NCI-H1092 treated with DMSO at 0.1 percent for 48 hours (cell line): ENCODE measurements at places on chromosomes 7 and 10.
A peak's percentile ranks its signal among the peaks of the same experiment; 100 is the strongest.

DNA sequence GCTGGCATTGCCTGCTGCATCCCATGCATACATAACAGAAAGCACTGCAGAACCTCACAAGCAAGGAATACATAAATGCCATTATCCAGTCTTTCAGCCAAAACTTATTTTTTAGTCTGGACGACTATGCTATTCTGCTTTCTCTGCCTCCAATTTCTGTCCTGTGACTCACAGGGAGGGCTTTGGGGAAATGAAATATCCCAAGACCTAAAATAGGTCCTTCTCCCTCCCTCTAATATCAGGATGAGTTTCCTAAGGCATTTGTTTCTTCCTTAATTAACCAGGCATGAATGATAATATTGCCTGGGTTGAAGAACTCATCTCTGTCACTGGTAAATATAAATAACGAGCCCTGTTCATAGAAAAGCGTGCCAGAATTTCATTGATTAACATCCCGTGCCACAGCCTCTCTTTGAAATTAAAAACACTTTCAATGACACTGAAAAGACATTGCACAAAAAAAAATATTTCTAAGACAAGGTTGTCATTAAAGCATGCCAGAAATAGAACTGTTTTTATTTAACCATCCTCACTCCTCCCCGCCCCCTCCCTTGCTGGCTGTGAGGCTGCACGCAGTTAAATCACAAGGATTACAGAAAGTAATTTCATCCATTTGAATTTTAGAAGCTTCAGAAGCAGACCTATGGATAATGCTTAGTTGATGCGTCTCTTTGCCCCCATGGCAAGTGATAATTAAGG is 103.0 kb upstream of the ANKRD1 start:
- no peak for DNase-seq

DNA sequence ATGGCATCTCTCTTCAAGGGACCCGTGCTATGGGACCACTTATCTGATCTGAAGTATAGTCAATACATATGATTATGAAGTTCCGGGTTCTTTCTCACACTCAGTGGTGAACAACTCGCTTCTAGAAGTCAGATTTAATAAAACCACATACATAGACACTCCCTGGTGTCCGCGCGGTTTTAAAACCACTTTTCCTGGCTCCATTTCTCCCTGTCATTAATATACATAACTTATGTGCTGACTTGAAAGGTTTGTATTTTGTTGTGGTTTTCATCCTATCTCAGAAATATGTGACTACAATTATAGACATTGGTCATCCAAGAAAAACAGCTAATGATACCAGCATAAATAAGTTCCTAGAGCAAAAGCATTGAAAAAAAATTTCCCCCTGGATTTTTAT is 34.0 kb downstream of the SVIL start:
- DNase-seq, result no peak

DNA sequence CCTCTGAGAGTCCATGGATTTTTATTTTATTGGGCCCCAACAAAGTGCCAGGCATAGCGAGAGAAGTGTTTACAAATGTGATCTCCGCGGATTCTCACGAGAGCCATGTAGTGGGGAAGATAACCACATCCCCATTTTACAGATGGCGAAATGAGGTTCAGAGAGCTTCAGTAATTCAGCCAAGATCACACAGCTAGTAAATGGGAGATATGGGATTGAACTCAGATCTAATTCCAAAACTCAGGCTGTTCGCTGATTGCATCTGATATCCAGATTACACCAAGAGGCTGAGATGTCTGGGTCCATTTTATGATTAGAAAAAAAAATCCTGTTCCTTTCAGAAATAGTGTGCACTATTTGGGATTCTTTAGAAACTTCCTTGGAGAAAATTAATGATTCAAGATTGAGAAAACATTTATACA is 1.3 kb downstream of the FAS start:
- no peak for DNase-seq

- DNase-seq, result no peak
These were observed 48.5 kb upstream of the ADGRA1 start for GRCh38 chr10:133039107-133039802.

DNA sequence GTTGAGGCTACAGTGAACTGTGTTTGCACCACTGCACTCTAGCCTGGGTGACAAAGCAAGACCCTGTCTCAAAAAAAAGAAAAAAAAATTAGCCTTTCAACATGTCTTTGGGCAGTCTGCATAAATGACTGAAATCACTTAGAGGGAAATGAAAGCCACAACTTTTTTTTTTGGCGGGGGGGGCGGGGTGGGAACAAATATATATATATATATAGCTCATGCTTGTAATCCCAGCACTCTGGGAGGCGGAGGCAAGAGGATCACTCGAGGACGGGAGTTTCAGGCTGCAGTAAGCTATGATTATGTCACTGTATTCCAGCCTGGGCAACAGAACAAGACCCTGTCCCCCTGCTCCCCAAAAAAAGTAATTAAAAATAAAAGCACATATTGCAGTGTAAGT is 23.4 kb upstream of the MICU1 start:
- no peak for DNase-seq

- DNase-seq, result peak; percentile 21
These were observed 474.1 kb upstream of the ZMIZ1 start for GRCh38 chr10:78594559-78595268.

DNA sequence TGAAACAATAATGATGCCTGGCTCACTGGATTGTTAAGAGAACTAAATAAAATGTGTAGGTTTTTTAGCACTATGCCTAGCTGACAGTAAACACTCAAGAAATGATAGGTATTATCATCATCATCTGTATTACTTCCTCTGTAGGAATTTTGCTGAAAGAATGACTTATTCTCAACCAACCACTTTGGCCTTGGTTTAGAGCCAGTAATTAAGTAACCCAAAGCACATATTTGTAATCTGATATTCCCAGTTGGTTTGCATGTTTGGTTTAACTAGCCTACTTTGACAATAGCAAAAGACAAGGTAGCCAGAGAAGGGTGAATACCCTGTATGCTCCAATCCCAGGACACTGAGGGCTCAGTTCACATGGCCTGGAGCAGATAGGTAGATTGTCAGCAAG is 34.4 kb downstream of the BCAP29 start:
- no peak for DNase-seq

- no peak for DNase-seq
These were observed 94.1 kb downstream of the GRM8 start for GRCh38 chr7:127158659-127159058.

DNA sequence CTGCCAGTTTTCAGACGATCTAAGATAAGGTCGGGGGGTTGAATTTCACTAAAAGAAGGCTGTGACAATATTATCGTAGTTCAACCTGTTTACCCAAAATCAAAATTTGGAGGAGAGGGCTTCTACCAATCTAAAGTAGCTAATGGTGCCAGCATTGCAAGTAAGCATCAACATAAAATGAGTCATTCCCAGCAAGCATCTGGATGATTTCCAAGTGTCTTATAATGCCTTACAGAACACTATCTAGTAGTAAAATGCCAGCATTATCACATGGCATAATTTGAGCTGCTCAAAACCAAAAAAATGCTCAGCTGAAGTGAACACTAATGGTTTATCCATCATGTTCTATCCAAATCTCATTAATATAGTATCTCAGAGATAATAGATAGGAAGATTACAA is 1193.9 kb downstream of the DNAJB9 start:
- DNase-seq, result peak; percentile 7

- DNase-seq, result no peak
These were observed 72.2 kb downstream of the DAGLB start for GRCh38 chr7:6375348-6376101.

DNA sequence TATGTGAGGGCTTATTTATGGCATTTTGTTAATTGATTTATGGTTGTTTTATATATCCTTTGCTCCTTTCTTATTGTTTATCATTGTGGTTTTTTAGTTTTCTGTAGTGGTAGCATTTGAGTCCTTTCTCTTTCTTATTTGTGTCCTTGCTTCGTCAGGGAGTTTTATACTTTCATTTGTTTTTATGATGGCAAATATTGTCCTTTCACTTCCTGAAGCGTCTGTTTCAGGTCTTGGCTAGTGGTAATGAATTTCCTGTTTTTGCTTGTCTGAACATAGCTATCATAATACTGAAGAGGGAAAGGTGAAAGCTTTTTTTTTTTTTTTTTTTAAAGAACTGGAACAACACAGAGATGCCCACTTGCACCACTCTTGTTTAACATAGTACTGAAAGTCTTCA is 228.2 kb downstream of the ATRNL1 start:
- DNase-seq, result no peak

GRCh38 chr10:123559066-123559822 is 106.9 kb upstream of the GPR26 start:
- peak; percentile 37 for DNase-seq

GRCh38 chr7:108947526-108947925 is 377.9 kb downstream of the DNAJB9 start:
- DNase-seq, result no peak

DNA sequence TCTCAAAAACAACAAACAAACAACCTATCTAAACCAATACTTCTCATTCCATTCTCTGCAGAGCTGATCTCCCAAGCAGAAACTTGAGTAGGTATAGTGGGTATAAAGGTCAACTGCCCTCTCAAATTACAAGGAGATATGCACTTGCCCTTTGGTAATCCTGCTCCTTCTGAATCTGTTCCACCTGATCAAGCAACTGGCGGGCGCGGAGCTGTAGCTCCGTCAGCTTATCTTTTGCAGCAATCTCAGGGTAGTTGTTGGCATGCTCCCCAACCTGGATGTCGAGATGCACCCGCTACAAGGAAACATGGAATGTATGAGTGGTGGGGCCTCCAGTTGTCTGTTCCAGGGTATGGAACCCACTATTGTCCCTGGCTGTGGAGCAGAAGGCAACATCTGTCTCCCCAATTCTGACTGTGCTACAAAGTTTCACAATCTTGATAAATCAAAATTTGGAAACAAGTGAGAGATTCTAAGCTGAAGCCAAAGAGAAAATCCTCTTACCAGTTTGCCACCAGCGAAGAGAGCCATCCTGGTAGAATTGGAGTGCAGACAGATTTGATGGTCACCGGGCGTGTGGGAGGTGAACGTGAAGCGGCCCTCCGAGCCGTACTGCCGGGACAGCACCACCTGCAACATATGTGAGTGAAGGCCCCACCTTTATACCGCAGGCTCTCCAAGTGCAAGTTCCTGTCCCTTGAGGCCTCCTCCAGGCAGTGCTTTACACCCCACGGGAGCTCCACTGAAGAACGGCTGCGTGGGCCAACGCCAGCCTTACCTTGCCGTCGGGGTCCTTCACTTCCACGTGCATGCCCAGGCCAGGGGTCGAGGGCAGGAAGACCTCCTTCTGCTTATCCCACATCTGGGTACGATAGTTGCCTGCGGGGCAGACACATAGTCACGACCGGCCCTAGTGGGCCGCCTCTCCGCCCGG is 819 bp downstream of the TMED4 start:
- DNase-seq, result no peak

DNA sequence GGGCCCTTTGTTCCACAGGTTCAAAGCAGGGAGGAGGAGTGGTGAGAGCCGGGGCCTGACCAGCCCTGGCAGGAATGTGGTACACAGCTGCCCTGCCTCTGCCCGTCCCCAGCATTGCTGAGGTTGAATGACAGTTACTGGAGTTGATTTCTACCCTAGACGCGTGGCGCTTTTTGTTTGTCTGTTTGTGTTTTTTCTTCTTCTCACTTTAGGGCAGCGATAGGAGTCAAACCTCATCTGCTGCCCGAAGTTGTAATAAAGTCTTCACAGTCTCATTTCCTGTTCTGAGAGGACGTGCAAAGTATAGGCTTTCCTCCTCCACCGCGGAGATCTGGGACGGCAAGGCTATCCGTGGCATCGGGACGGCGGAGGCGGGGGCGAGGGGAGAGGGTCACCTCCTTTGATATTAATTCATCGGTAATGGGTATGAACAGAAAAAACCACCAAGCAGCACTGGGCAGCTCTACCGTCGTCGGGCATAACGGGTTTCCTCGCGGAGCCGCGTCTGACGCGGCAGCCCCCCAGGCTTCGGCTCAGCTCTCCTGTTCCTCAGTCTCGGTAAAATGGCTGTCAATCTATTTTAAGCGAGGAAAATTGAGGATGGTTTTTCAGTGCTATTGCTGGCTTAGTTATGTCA is 160.8 kb downstream of the LRMDA start:
- no peak for DNase-seq

- DNase-seq, result peak; percentile 81
These were observed 20.2 kb upstream of the BAIAP2L1 start for GRCh38 chr7:98420966-98421612.

GRCh38 chr10:91627344-91628102 is 5.3 kb downstream of the PPP1R3C start:
- no peak for DNase-seq

- DNase-seq, result no peak
These were observed 60.6 kb upstream of the CSTF2T start for GRCh38 chr10:51759896-51760534.

GRCh38 chr7:10412422-10413019 is 561.2 kb upstream of the PHF14 start:
- peak; percentile 73 for DNase-seq

- no peak for DNase-seq
These were observed 1354.5 kb downstream of the XPNPEP1 start for GRCh38 chr10:108568824-108569223.

DNA sequence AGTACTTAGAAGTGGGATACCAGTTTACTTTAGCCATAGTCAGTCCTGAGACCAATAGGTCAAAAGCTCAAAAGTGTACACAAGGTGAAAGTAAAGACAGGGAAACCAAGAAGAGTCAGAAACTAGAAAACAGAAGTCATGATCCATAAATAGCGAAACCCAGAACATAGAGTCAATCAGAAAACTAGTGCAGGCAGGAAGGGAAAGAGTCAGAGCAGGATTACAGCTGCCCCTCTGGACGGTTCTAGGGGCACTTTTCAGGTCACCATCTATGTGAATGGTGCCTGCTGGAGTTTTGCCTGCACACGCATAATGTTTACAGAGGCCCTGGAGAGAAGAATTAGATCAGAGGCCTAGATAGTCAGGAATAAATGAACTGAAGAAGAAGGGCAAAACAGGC is 22.4 kb upstream of the DMTF1 start:
- no peak for DNase-seq

GRCh38 chr7:112495156-112495788 is 14.5 kb downstream of the LSMEM1 start:
- no peak for DNase-seq

DNA sequence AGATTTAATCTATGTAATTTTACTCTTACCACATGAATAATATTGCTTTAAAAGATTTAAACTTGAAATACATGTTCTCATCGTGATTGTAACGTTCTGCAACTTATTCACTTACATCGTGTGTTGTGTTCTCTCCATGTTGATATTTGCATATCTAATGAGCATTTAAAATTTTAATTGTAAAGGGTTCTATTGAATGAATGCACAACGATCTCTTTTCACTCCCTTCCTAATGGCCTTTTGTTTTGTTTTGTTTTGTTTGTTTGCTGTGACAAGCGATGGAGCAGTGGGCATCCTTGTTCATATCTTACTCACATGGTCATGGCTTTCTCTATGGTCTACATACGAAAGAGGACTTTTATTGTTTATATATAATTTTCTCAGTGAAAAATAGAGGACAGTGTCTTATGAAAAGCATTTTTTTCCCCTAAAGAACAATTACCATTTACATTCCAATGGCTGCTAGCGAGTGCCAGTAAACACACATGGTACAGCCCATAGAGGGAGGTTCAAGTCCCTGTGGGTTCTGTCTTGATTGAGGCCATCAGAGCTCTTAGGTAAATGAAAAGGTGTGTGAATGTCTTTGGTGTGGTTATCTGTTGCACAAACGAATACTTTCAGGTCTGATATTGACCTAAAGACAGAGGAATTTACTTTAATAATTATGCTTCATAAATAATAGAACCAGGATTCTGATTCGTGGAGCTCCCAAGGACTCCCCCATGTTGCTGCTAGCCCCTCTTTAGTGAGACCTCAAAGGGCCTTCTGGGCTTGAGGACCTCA is 32.4 kb downstream of the BTBD16 start:
- no peak for DNase-seq
